ENCODE measurements at places on chromosomes 2 and 18. TPM values are rescaled to one million over a fixed set of nuclear protein-coding genes. Genes with fewer than 3 reads are reported as not detected.

EGR4 gene
- not detected for polyA plus RNA-seq

MYCN gene
- 28.5 TPM for polyA plus RNA-seq

ASB18 gene
- polyA plus RNA-seq, result 0.03 TPM

ANKRD30B gene
- polyA plus RNA-seq, result 0.16 TPM

C18orf63 gene
- 0.35 TPM for polyA plus RNA-seq

CACNB4 gene
- 12.5 TPM for polyA plus RNA-seq

CTIF gene
- 17.0 TPM for polyA plus RNA-seq

ICA1L gene
- polyA plus RNA-seq, result 13.3 TPM

ZSWIM2 gene
- not detected for polyA plus RNA-seq

GREB1 gene
- 10.8 TPM for polyA plus RNA-seq

SCRN3 gene
- 34.4 TPM for polyA plus RNA-seq

SIGLEC15 gene
- 0.40 TPM for polyA plus RNA-seq

EVX2 gene
- not detected for polyA plus RNA-seq

MAB21L4 gene
- 0.76 TPM for polyA plus RNA-seq

KLHL29 gene
- polyA plus RNA-seq, result 8.8 TPM

VAMP8 gene
- 124 TPM for polyA plus RNA-seq

MTA3 gene
- 78.7 TPM for polyA plus RNA-seq

YES1 gene
- polyA plus RNA-seq, result 72.4 TPM
